ENCODE measurements at places on chromosomes 3 and 15.

DNA sequence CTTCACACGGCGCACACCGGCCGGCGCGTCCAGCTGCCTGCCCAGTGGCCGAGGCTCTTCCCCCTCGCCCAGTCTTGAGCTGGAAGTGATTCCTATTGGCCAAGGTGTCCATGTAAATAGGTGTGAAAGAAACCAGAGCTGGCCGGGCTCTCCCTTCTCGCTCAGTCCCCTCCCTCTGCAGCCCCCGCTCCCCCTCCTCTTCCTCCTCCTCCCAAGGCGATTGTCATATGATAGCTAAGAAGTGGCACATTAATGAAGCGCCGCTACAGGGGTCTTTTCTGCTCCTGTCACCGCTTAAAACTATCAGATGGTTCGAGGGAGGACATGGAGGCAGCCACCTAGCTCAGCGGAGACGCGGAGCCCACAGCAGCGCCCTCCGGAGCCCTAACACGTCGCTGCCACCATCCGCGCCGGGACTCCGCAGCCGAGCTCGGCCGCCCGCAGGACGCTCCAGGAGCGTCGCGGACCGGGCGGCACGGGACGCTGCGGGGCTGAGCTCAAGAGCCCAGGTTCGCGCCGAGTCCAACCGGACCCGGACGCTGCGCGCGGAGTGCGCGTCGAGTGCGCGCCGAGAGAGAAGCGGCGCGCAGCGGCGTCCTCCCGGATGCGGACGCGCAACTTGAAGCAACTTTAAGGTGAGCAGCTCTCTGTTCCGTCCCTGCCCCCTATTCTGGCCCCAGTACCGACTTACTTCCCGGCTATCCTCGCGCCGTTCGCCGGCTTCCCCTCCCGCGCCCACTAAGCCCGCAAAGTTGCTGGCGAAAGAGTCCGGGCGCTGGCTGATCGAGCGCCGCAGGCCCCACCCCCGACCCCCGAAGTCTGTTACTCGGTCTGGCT, at the start of gene FOXB1:
Gene FOXB1, plus strand, starts transcription at position 303 of the 837 bp plus-strand sequence. CDS start 653 bp downstream, outside the sequence.
- DNase-seq, result peak; percentile 49

GRCh38 chr3:36697229-36698001, 66.9 kb downstream of the DCLK3 start:
- DNase-seq, result no peak

GRCh38 chr3:25433868-25434267, 5.8 kb downstream of the RARB start:
- DNase-seq, result no peak

DNA sequence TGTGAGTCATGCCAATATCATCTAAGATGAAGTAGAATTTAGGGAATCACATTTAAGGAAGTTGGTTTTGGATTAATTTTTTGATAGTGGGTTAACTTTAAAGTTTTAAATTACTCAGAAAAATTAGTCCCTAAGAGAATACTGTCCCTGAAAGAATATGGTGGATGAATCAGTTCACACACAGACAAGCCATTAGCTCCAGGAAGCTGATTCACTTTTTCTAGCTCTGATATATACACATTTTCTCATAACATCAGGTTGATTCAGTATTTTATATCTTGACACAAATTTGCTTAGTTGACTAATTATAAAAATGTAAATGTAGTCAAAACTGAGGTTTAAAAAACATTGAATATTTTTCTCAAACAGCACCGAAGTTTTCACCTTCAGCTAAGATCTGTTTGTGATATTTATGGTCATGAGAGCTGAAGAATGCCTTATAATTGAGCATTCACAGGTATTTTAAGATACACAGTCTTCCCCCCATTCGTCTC, 55.1 kb downstream of the MYH15 start:
- no peak for DNase-seq

DNA sequence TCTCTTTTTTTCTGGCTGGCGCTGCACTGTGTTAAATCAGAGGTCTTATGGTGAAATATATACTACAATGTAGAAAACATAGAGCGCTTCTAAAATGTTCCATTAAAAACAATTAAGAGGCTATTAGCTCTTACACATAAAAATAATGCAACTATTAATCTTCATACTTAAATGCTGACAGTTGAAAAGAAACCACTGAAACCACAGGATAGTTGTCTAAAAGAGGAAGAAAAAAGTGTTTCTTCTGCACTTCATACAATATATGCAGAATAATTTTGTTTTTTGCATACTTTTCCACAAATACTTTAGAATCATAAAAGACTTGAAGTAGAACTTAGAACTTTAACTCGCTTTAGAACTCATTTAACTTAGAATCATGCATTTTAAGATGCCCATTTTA, 170.5 kb downstream of the PYDC2 start:
- no peak for DNase-seq

DNA sequence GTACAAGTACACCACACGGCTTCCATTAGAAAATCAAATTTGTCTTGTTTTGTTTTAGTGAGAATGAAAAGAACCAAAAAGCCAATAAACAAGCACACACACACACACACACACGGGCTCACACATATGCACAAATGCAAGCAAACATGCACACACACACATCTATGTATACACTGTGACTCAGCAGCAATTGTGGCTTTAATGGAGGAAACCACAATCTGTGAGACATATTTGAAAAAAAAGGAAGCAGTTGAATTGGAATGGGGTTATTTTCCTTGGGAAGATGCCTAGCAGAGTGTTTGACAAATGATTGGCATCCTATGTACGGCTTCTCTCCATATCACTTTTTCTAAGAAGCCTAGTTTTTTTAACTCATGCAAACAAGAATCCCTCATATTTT, 201.1 kb upstream of the ARRDC4 start:
- no peak for DNase-seq

GRCh38 chr3:144301863-144302262, 330.2 kb downstream of the DIPK2A start:
- no peak for DNase-seq

GRCh38 chr15:64285871-64286270, 70.1 kb downstream of the CSNK1G1 start:
- DNase-seq, result no peak

DNA sequence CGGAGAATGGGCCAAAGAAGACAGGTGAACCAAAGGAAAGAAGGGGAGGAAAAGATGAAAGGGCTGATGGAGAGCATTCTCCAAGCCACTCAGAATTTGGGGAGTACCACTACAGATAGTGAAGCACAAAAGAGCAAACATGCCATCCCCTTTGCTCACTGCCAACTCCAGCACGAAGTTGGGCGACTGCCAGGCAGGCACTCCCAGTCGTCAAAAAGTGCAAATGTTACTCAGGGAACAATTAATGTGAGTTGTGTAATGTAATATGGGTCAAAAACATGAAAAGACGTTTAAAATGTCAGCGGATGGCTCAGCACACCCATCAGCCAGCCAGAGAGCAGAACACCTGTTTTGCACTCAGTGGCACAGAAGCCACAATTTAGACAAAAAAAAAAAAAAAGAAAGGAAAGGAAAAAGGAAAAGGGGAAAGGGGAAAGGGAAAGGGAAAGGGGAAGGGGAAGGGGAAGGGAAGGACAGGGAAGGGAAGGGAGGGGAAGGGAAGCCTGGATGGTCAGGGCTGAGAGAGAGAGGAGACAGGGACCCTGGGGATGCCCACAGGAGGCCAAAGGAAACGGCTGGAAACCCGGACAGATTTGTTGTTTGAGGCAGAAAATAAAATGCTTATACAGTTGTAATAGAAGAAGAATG, 82.7 kb downstream of the COL8A1 start:
- no peak for DNase-seq

DNA sequence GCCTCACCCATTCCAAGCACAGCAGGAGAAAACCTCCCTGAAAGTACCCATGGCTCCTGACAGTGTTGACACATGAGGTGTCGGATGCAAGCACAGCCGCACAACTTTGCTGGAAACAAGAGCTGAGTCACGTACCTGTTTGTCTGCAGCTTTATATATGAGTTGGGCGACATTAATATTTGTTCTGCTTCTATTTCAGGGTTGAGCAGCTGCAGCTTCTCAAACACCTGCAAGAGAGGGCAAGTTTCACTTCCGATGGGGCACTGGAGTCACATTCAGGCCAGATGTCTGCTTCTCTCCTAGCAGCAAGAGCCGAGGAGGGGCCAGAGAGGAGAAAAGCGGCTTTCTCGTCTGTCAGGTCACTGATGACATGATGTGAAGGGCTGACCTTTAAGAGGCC, 88.0 kb downstream of the NUP210 start:
- no peak for DNase-seq

DNA sequence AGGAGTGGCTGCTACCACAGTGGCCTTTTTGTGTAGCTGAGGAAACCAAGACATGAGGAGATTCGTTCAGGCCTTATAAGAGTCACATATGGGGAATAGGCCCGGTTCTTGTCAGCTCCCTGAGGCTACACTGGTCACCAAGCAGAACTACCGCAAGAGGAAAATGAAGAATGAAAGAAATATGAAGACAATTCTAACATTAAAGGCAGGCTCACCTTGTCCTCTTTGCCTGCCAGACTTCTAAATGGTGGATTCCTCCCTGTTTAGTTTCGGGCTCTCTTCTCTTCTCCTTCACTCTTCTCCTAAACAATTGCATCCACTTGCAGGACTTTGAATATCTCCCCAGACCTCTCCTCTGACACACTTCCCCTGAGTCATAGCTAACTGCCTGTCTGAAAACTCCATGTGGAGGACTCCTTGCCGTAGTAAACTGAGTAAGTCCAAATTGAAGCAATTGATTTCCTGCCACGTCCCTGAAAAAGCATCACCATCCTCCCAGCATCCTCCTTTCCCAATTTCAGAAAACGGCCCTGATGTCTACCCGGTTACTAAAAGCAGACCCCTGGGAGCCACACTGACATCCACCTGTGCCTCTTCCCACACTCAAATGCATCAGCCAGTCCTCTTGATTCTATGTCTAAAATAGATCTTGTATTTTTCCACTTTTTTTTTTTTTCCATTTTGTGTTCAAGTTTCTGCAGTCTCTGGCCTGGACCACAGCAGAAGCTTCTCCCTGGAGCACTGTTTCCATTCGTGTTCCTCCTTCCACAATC, 30.3 kb upstream of the VEPH1 start:
- DNase-seq, result no peak

DNA sequence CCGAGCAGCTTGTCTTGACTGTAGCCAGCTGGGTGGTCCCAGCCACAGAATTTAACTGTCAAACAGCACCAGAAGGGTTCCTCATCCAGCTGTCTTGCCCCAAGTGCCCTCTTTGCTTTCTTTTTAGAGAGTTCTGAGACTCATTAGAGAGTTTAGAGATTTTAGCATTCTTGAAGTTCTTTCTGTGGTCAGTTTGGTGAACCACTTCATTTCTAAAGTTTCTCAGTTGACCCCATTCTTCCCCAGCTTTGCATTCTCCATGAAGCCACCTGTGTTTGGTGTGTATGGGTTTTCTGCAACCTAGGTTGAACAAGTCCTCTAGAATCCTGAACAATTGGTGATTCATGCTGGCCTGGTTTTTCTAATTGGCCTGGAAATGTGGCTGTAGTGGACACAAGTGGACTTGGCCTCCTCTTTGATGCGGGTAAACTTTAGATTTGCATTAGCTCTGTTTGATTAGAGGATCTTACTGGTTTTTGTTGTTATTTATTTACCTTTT, 33.7 kb downstream of the FLNB start:
- DNase-seq, result no peak

DNA sequence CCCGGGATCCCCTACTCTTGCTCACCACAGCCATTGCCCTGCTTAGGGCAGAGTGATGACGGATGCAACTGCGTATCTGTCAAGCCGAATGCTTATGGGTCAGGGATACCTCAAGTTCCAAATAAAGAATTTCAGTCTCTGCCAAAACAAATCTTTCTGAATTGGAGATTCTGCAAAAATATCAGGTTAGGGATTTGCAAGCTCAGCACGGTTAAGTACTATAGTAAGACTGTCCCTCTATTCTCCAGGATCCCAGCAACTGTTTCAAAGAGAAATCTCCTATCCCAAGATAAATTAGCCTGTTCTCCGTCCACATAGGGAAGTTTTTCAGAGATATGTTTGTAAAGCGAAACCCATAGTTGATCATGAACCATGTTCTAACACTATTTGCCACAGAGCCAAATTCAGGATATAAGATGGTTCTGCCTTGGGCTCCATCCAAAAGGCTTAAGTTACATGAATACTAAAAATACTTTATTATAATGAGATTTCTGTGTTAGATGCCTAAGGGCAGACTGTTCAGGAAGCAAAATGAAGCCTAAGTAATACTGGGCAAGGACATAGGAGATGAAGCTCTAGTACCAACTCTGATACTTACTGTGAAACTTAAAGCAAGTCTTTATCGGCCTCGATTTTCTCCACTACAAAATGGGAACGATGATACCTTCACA, 100.1 kb upstream of the LPP start:
- DNase-seq, result no peak

DNA sequence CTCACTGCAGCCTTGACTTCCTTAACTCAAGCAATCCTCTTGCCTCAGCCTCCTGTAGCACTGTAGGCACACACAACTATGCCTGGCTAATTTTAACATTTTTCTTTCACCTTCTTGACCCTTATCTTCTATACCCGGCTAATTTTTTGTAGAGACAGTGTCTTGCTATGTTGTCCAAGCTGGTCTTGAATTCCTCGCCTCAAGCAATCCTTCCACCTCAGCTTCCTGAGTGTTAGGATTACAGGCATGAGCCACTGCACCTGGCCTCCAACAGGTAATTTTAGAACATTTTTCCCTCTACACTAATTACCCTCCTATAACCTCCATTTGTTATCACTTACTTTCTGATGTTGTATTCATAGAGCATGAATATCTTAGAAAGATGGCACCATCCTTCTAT, 60.3 kb downstream of the SPG11 start:
- DNase-seq, result no peak

DNA sequence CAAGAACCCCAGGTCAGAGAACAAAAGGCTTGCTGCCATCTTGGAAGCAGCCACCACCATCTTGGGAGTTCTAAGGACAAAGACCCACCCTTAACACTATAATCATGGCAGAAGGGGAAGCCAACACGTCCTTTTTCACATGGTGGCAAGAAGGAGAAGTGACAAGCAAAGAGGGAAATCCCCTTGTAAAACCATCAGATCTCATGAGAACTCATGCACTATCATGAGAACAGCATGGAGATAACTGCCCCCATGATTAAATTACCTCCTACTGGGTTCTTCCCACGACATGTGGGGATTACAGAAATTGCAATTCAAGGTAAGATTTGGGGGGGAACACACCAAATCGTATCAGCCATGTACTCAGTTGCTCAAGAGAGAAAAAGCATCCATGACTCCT, 21.1 kb upstream of the GBE1 start:
- no peak for DNase-seq

DNA sequence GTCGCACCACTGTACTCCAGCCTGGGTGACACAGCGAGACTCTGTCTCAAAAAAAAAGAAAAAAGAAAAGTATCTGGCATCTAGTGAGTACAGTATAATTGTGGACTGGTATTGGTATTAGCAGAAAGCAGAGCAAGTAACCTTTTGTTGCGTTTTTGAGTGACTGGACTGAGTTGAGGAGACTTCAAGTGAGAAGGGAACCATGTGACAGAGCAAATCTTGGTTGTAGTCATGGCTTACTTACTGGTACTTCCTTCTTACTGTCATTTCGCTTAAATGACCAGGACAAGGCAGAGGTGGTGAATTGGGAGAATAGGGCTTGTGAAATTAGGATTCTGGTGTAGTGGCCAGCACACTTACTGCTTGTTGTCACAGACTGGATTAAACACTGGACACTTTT, 20.6 kb downstream of the RTF1 start:
- DNase-seq, result no peak

Data from D341Med (cell line).